ENCODE measurements at places on chromosomes 12 and 14.
A peak's percentile ranks its signal among the peaks of the same experiment; 100 is the strongest.

DNA sequence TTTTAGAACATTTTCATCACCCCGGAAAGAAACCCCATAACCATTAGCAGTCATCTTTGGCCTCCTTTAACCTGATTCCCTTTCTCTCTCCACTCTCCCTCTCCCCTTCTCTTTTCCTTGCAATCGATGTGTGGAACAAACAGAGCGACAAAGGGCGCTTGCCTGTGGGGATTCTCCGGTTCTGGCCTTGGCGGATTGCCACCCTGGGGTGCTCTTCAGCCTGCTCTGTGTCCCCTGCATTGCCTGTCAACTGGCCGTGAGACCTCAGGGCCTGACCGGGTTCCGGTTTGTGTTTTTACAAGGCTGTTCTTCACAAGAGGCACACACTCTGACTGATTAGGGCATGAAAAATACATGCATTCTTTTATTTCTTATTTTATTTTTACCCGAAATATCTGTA lies 27.8 kb downstream of the LRTM2 start:
- no peak for DNase-seq

GRCh38 chr12:71958457-71958856 lies 19.8 kb downstream of the TPH2 start:
- no peak for DNase-seq

DNA sequence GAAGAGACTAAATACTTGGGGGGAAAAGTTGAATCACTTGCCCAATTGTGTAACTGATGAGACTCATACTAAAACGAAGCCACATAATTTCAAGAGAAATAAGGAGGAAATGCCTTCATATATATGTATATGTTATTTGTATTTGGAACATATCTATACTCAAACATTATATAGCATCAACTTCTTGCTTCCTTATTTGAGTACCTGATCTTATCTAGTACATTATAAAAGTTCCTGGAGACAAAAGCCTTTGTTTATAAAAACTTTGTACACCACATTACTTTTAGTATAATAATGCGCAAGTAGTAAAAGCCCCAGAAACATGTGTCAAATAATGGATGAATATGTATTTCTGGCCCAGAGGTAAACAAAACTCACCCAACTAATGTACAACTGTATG lies 92.0 kb downstream of the SLC2A13 start:
- no peak for DNase-seq

- DNase-seq = no peak
These were observed 18.8 kb downstream of the NCKAP5L start for GRCh38 chr12:49809381-49809905.

- DNase-seq = no peak
These were observed 52.3 kb downstream of the IPO8 start for GRCh38 chr12:30643366-30643765.

- DNase-seq = no peak
These were observed 86.3 kb upstream of the NID2 start for GRCh38 chr14:52154992-52155650.

- DNase-seq = no peak
These were observed 43.2 kb upstream of the BBS10 start for GRCh38 chr12:76391461-76391860.

DNA sequence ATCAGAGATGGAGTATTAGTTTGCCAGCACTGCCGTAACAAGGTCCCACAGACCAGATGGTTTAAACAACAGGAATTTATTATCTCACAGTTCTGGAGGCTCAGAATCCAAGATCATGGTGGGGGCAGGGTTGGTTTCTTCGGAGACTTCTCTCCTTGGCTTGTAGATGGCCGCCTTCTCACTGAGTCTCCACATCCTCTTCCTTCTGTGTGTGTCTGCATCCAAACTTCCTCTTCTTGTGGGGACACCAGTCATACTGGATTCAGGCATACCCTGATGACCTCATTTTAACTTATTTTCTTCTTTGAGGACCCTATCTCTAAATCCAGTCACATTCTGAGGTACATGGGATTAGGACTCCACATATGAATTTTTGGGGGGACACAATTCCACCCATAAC lies 455.5 kb downstream of the RGS6 start:
- no peak for DNase-seq

DNA sequence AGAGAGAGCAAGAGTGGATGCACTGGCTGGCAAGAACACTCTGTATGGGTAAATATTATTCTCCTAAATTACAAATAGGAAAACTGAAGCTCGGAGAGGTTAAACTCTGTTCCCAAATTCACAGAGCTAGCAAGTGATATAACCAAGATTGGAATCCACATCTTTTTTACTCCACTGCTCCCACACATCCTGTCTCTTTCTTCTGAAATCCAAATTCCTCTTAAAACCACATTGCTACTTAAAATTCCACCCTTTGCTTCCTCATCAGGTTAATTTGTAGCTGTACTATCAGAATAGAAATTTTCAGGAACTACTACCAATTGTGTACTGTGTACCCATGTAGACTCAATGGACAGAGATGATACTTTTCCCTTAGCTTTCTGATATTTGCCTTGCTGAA lies 74.4 kb downstream of the ARMH4 start:
- DNase-seq = peak; percentile 50

DNA sequence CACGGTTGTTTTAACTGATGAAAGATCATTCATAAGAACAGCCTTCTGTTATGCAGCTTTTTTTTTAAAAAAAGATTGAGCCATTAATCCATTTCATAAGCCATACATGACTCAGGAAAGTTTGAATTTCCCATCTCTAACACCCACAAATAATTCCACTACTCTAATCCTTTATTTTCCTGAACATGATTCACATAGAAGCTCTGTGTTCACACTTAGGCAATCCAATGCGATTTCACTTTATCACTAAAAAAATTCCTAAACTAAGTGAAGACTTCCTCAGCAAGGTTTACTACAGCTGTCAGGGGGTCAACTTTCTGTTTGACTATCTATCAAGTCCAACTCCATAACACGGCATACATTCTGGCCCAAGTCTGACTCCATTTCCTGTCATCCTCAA lies 25.9 kb downstream of the PKP2 start:
- no peak for DNase-seq

DNA sequence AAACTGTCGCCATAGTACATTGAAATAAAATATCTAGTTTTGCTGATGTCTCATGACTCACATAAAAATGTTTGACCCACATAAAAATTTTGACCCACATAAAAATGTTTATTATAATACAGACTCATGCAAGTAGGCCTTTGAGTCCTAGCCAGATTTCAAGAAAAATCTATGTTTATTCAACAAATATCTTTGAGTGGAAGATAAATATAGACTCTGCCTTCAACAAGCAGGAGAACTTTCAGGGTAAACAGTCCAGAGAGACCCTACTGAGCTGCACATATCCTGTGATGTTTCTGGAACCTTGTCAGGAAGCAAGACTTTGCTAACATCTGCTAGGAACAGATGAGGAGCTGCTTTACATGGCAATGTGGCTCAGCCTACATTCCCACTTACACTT lies 283.1 kb downstream of the MDGA2 start:
- no peak for DNase-seq

DNA sequence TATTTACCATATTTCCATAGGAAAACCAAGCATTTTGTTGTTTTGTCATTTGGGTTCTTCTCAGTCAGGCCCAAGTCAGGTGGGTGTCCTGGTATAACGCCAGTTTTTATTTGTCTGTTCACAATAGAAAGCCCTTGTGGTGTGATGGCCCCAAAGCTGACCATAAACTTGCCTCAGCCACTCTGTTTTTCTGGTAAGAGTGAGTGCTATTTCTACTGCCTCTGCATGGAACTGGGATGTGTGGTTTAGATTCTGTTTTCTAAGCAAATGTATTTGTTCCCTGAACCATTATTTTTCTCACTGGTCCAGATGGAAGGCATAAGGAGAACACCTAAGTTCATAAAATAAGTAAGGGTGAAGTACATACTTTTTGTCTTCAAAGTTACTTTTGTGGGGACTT lies 1.8 kb upstream of the SSPN start:
- DNase-seq = no peak

- no peak for DNase-seq
These were observed 19.3 kb downstream of the SLC25A3 start for GRCh38 chr12:98612696-98613334.

DNA sequence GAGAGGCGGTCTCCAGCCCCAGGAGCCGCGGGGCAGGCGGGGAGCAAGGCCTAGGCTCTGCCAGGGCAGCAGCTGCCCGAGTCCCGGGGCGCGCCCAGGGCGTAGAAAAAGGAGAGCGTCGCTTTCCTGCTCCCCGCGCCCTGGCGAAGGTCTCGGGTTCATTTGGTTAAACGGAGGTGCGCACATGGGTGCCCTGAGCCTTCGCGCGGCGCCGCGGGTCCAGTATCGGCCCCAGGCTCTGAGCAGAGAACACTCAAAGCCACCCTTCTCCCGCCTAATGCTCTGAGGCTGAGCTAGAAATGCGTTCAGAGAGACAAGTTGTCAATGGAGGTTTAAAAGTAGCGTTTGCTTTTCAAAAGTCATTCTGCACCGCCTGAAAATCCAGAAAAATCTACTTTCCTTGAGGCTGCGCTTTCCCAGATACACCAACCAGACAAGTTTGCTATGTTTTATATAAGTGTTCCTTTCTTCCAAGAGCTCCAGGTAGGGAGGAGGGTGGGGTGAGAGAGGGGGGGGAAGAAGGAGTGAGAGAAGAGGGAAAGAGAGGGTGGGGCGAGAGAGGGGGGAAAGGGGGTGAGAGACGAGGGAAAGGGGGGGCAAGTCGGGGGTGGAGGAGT lies 1.5 kb downstream of the TMEM132C start:
- DNase-seq = no peak

DNA sequence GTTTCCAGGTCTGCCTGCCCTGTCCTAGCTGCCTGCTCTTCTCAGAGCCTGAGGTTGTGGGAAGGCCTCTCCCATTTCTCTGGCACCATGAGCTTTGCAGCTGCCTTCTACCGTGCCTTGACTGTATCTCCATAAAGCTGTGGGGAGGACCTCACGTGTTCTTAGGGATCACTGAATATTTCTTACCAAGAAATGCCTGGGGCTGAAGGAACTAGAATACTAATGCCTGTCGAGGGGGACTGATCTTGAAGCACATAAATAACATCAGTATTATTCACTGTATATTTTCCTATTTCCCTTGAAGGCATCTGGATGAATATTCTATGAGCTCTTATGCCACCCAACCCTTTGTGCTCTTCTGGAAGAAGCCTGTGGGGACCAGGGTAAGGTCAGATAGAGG lies 103.4 kb downstream of the APAF1 start:
- DNase-seq = no peak

DNA sequence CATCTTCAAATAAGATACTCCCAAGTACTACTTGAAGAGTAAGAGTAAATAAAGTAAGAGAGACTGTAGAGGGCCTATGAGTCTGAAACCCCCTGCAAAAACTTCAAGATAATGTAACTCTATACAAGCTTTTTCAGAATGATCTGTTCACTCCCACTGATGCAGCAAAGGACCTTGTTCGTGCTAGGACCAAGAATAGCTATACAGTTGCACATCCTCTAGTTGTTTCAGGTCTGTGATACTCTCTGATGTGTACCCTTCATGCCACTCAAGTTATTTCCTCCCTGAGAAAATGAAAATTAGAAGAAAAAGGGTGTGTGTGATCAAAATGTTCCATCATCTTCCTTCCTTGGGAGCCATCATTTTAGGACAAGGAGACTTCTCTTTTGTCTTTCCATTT lies 204.4 kb downstream of the ALX1 start:
- DNase-seq = no peak

DNA sequence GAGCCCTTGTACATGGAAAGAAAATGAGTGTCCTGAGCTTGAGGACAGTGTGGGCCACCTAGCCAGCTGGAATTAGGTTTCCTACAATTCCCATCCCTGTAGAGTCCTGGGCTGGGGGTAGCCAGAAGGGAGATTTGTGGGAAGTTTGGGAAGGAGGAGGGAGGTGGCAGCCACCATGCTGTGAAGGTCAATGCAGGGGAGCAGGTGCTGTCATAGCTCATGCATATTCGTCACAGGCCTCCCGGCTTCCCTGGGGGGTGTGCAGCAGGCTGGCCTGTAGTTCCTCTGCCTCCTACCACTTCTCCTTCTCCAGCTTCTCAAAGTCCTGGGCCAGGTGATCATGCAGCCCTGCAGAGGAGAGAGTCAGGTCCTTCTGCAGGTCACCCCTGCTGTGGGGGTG lies 121.3 kb downstream of the TBX3 start:
- no peak for DNase-seq

DNA sequence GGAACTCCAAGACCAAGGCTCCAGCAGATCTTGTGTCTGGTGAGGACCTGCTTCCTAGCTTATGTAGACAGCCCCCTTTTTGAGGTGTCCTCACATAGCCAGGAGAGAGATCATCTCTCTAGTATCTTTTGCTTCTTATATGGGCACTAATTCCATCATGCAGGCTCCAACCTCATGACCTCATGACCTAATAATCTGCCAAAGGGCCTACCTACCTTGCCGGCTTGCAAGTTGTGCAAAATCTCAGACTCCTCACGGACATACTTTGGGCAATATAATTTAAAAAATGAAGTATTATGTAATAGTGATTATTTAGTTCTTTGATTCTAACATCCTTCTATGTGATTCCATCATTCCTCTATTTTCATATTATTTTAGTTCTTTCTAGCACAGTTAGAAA lies 333.1 kb upstream of the DIO2 start:
- no peak for DNase-seq

DNA sequence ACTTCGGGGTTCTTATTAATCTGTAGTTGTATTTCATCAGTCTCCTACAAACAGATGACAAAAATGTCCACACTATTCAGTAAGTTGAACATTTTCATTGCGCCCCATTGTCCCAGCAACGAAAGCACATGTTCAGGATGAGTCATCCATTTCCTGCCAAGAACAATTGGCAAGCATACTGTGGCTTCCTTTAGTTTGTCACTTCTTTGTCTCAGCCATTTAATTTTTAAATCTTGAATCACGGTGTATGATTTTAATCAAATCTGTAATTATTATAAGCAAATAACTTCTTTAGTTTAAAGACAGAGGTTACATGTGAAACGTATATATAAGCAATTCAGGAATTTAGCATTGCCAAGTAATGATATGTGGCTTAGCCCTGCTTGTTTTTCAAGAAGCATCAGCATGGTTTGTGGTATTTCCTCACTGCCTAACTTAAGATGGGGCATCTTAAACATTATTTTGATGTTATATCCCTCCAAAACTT lies 211.3 kb upstream of the KRR1 start:
- DNase-seq = peak; percentile 78

- no peak for DNase-seq
These were observed 38.6 kb downstream of the GLT1D1 start for GRCh38 chr12:128891856-128892255.

DNA sequence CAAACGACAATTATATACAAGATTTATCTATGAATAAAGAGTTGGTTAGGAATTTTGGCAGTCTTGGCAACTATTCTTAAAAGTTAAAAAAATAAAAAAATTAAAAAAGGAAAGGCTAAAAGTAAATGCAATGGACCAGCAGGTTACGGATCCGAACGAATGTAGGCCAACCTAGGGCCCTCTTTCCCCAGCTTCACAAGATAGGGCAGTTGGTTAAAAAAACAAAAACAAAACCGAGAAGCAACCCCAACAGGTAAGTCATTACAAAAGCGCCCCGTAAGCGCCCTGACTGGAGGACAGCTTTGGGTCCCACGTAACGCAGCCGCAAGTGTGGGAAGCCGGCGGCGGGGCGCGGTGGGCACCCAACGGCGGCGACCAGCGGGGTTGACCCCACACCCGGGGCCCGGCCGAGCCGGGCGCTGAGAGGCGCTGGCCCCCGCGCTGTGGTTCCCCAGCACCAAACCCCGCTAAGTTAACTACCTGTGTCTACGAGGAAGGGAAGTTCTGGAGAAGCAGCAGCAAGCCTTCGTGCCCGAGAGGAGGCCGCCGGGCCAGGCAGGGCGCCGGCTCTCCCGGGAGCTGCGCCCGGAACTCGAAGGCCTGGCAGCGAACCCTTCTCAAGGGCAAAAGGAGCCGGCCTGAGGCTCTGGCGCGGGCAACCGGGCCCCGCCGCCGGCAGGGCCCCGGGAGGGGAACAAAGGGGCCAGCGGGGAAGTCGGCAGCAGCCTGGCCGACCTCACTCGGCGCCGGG lies 882 bp downstream of the HECTD1 start:
- DNase-seq = no peak
